Stimulated activated CD4-positive, alpha-beta T cell treated with anti-CD3 and anti-CD28 coated beads, Interleukin-1b, Interleukin-23, amount 100 ng/mL, for 1 hour (primary cell): ENCODE measurements at places on chromosomes 5 and 9.

- no peak for DNase-seq
Observed at GRCh38 chr5:54861212-54861894, 124.0 kb downstream of the ESM1 start.

DNA sequence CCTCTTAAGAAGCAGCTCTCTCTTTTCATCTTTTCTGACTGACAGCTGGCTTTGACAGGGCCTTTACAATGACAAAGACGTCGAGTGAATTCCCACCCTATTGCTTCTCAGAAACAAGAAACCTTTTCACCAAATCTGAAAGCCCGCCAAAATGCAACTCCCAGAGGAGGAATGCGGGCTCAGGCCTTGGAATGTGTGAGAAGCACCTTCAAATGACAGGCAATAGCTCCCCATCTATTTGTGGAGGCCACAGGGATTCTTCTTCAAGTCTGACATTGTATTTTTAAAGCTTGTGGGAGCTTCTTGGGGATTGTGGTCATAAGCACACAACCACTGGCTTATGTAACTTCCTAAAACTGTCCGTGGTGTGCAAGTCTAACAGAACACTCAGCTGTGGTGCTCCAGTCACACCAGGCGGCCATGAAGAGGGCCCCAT lies 72.7 kb downstream of the DPYSL3 start:
- no peak for DNase-seq

DNA sequence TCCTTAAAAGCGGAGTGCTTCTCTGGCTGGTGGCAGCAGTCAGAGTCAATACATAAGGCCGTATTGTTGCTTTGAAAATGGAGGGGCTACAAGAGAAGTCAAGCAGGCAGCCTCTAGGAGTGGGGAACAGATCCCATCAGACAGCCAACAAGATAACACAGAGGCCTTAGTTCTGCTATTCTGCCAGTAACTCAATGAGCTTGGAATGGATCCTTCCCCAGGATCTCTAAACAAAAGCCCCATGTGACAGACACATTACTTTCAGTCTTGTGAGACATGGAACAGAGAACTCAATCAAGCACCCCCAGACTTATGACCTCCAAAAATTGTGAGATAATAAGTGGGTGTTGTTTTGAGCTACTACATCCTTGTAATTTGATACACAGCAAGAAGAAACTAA lies 158.6 kb downstream of the RFX3 start:
- DNase-seq: no peak

DNA sequence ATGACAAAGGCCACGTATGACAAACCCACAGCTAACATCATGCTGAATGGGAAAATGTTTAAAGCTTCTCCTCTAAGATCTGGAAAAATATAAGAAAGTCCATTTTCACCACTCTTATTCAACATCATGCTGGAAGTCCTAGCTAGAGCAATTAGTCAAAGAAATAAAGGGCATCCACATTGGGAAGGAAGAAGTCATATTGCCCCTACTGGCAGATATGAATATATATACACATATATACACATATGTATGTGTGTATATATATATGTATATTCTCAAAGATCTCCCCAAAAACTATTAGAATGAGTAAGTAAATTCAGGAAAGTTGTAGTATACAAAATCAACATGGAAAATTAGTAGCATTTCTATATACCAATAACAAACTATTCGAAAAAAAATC lies 17.1 kb downstream of the APBA1 start:
- DNase-seq: no peak

GRCh38 chr9:130172858-130173665 lies 858 bp downstream of the NCS1 start:
- no peak for DNase-seq

GRCh38 chr5:129345213-129345924 lies 114.7 kb upstream of the ADAMTS19 start:
- no peak for DNase-seq
